Dorsolateral prefrontal cortex (tissue), 122 donors: ENCODE measurements at places on chromosomes 7 and 10.

- no peak for DNase-seq
Measured at GRCh38 chr10:6643962-6644361, 63.9 kb upstream of the PRKCQ start.

GRCh38 chr7:107479303-107479702 is 9.4 kb downstream of the GPR22 start:
- DNase-seq, result no peak

- DNase-seq, result no peak
Measured at GRCh38 chr10:76388321-76389023, 957.0 kb downstream of the LRMDA start.

- no peak for DNase-seq
Measured at GRCh38 chr10:32893434-32893833, 64.6 kb downstream of the ITGB1 start.

DNA sequence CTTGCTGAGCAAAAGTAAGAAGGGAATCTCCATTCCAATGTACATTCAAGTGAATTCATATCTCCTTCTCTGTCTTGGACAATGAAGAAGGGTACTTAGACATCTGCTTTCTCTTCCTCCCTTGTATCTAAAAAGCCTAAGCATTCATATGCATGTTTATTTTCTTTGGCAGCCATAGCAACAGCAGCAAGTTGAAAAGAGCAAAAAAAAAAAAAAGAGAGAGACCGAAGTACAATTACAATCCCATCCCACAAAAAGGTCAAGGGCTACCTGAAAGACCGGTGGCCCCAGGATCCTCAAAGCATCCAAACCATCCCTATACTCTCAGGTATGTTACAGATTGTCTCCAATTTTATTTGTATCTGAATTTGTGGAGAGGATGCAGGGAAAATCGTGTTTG is 4.1 kb downstream of the OR2F1 start:
- no peak for DNase-seq

DNA sequence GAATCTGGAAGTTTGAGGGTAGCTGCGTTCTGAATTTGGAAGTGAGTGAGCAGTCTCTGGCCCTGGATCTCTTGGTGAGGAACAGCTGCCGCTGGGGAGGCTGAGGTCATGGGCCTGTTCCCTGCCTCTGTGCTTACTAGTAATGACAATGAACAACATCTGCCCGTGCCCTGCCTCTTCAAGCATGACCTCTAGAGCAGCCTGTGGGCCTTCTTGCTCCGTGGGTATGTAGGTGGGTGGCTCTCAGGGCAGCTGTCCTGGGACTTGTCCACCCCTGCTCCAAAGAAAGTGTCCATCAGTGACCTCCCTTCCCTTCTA is 186.2 kb downstream of the CXCL12 start:
- DNase-seq, result no peak

- DNase-seq, result no peak
Measured at GRCh38 chr7:131346885-131347592, 19.4 kb downstream of the MKLN1 start.

DNA sequence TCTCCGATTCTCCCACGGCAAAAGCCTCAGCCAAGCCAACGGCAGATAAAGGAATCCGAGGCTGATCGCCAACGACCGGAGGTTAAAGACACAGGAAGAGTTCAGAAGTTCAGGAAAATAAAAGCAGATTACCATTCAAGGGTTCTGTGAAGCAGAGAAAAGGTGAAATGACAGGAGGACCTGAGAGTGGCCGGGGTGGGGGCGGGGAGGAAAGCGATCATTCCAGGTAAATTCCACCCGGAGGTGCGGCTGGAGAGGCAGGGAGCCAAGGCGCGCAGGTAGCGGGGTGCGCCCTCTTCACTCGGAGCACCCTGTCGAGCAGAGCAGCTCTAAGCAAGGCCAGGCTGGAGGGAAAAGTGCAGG is 35.3 kb upstream of the SEPHS1 start:
- no peak for DNase-seq

DNA sequence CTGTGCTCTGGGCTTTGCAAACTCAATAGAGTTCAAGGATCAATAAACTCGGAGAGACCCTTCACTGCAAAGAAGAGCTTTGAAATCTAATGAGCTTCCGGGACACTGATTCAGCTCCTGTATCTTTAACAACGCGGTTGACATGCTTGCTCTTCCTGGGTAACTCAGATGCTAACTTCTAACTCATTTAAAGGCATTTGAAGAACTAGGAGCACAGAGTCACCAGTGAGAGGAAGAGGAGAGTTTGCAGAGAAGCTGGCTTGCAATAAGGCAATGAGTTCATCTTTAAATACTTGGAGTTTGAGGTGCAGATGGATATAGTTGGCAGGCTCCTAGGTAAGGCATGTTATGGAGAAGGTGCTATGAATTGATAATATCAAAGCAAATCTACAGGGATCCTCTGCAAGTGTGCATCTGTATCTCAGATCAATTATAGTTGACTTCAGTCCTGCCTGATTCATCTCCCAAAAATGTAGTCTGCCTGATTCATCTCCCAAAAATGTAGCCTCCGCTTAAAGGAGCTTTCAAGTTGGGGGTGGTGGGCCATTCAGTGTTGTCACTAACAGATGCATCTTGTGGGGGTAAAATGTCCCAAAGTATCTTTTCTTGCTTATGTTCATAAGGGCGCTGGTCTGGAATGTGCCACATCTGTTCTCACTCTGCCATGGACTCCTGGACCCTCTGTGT is 182.5 kb upstream of the PRSS58 start:
- no peak for DNase-seq

GRCh38 chr10:86317949-86318725 is 48.5 kb downstream of the GRID1 start:
- DNase-seq, result no peak

DNA sequence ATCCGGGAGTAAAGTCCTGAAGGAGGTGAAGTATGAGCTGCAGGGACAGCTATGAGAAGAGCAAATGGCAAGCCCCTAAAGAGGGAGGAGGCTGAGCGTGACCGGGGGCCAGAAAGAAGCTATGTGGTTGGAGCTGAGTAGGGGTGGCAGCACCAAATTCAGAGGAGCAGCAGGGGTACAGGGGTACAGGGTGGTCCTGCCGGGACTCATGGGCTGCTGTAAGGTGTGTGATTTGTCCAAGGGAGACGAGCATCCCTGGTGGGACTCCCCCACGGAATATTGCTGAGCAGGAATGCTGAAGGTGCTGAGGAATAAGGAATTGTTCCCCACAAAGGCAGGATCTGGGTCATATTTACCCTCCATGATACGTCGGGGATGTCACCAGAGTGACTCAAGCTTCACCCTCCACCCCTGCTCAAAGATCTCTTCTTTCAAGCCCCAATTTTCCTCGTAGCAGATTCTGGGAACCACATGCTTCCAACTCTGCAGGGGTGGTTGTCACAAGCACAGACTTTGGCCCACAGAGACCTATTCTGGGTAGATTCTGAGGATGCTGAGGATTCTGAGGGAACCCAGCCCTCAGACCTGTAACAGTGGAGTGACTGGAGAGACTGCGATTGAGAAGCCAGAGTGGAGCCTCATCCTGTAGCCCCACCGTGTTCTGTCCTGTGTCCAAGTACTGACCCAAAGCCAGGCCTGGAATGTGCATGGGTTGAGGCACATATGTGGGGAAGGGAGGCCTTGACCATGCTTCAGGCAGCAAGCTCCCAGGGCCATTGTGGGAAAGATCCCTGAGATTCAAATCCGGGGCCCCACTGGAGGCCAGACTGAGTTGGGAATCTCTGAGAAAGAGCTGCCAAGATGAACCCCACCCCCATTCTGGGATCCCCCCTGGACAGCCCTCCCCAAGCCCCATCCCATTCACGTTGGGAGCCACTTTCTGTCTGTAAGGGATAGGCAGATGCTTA is 4.2 kb downstream of the SFTPD start:
- no peak for DNase-seq

DNA sequence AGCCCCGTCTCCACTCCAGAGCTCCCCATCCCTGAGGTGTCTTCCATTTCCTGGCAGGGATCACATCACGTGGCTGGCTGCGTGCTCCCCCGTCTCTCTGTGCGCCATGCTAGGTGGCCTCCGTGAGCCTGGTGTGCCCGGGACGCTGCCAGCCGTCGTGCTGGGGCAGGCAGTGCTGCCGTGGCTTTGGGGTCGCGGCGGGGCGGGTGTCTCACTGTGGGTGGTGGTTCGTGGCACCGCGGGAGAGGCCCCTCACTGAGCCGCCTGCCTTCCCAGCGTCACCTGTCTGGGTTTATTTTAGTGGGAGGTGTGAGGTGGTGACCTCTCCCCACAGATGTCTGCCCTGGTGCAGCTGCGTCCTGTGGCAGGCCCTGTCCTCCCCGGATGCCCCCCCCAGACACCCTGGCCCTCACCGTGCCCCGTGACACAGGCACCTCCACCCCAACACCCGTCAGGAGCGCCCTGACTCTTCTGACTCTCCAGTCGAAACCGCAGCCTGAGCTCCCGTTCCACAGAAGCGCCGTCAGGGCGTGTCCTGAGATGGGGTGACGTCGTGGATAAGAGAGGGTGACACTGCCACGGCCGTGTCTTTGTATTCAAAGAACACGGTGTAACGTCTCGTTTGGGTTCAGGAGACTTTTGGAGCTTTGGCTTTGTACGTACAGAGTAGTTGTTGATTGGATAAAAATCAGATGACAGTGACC is 18.0 kb downstream of the GET4 start:
- DNase-seq, result no peak

DNA sequence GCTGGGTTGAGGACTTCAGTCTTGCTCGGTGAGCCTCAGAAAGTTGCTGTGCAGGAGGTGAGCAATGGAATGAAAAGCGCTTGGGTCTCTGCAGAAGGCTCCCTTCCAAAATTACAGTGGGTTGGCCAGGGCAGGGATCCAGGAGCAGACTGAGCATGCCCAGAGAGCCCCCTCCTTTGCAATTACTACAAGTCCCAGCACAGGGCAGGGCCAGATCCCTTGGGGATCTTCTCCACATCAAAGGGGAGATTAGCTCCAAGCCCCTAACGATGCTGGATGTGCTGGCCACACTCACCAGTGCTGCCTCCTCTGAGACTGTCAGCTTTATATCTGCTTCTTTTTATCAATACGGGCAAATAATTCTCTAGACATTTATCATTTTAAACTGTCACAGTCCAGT is 337.5 kb downstream of the RPS24 start:
- DNase-seq, result no peak

- DNase-seq, result no peak
Measured at GRCh38 chr7:111012799-111013675, 77.9 kb upstream of the LRRN3 start.

DNA sequence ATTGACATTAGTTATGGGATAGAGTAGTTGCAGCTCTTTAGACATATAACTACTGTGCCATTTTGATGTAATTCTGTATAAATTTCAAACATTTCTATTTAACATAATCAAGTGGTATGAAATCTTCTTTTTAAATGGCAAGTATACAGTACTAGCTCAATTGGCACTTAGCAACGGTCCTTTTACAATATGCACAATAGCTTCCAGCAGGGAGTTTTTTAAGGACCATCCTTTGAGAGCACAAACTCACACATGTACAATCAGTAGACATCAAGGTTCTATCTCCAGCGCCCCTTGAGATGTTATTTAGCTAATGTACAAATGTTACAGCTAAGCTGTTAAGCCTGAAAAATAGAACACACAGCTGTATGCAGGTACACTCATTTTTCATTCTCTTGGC is 480.7 kb downstream of the TFEC start:
- no peak for DNase-seq
